ENCODE measurements at places on chromosomes 13 and 19. TPM values are rescaled to one million over a fixed set of nuclear protein-coding genes. Genes with fewer than 3 reads are reported as not detected.

DNA sequence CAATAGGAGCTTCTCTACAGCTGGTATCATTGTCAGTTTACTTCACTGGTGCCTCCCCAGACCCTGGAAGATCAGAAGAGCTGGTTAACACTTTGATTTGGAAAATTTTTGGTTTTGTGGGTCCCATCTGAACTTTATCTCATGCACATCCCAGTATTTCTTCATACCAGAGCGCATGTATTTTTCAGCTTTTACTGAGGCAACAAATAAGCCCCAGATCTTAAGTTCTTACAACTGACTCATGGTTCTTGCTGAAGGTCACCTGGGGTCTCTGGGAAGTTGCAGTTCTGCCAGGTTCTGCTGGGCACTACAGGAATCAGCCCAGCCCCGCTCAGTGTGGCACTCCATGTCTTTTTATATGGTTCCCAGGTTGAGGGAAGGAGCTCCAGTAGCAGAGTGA, 1249.9 kb downstream of the EFNB2 start:
- DNase-seq, result no peak

DNA sequence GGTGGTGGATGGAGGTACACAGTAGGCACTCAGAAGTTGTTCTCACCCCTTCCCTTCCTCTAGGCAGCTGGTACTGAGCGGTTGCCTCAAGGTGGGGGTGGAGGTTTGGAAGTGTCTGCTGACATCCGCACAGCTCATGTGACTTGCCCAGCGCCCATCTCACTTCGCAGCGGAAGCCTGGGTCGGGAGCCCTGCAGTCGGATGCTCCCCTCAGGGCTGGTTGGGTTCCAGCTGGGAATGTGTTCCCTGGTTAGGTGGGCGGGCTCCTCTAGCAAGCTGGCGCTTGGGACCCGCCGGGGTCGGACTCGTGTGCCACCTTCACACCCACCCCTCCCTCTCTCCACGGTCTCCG, 10.2 kb downstream of the PPP1R37 start:
- DNase-seq, result no peak

The ALDH16A1 gene
- polyA plus RNA-seq, result 16.7 TPM

The CRTC1 gene
- 2.2 TPM for polyA plus RNA-seq
